HCT116 (cell line): ENCODE measurements at places on chromosomes 6 and 20. TPM values are rescaled to one million over a fixed set of nuclear protein-coding genes. Genes with fewer than 3 reads are reported as not detected.

The TENT5A gene
- 11.2 TPM for total RNA-seq

The FHL5 gene
- not detected for total RNA-seq

GRCh38 chr6:35489995-35490791, 6.7 kb downstream of the TEAD3 start:
- H3K4me1 ChIP-seq: peaks cover 80% of the 10 kb centered on the region
- H3K27ac ChIP-seq: no peak overlapping the region
- no peak overlapping the region for H3K4me3 ChIP-seq
- H3K36me3 ChIP-seq: no peaks in the 10 kb centered on the region
- H3K27me3 ChIP-seq: no peaks in the 10 kb centered on the region
- DNase-seq: no peak

GRCh38 chr6:150857062-150857944, 8.2 kb upstream of the MTHFD1L start:
- peaks cover 41% of the 10 kb centered on the region for H3K4me1 ChIP-seq
- peak overlapping the region; percentile 16 for H3K4me3 ChIP-seq
- H3K36me3 ChIP-seq: no peaks in the 10 kb centered on the region
- peak overlapping the region; percentile 90 for H3K27ac ChIP-seq
- no peaks in the 10 kb centered on the region for H3K27me3 ChIP-seq
- DNase-seq: peak; percentile 72

DNA sequence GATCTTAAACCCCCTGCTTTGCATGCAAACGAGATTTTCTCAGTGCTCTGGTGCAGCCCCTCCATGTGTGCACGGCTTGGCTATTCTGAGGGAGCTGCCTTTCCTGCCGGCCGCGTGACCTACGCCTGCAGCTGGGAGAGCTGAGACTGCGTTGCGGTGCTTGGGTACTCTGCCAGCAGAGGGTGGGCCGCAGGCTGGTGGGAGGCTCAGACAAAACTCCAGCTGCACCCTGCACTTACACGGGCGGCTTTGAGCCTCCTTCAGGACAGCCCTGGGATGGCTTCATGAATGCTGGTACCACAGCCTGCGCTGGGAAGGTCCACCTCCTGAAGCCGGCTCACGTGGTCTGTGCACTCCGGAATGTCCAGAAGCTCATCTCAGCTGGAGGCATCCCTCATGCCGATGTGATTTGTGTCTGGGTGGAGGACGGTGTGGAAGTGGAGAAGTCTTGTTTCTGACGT, 223.7 kb downstream of the DLL1 start:
- H3K4me3 ChIP-seq: no peak overlapping the region
- no peak overlapping the region for H3K27ac ChIP-seq
- no peaks in the 10 kb centered on the region for H3K36me3 ChIP-seq
